ENCODE measurements at places on chromosomes 6 and 20.

DNA sequence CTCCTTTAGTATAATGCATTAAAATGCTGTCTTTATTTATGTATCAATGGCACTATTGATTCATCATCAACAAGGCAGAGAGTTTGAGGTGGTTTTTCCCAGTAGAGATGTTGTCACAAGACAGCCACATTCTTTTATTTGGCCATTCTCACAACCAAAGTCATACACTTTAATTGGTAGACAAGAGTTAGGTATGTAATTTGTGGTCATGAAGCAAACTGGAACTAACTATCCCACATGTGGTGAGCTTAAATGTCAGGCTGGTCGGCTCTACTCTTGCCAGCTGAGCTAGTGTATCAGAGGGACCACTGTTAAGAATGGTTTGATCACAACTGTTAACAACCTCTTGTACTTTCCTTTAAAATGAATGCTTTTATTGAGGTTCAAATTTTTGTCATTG is 714.6 kb downstream of the CD109 start:
- peak; percentile 12 for DNase-seq

DNA sequence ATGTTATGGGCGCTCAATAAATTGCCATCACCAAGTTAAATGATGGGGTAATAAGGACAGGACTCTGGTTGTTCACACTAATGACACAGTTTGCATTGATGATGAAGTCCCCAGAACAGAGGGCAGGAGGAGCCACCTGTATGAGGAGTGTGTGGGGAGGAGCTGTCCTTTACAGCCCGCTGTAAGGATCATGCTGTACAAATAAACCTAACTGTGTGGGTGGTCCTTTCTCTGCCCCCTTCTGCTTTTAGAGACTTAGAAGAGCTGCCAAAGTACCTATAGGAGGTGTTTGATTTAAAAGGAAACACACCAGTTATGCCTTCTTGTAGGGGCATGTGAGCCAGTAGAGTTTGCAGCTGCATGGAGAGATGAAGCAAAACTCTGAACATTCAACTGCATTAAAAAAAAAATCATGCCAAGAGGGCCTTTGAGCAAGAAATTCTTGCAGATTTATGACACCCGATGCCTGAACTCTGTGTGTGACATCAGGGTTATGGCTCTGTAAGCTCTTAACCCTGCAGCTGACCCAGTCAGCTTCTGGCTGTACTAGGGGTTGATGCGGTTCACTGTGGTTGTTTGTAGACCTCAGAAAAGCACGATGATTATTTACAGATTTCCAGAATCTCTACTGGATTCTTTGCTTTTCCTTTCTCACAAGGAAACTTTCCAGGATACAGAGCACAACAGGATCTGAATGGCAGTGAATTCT is 67.4 kb downstream of the UST start:
- DNase-seq, result no peak

DNA sequence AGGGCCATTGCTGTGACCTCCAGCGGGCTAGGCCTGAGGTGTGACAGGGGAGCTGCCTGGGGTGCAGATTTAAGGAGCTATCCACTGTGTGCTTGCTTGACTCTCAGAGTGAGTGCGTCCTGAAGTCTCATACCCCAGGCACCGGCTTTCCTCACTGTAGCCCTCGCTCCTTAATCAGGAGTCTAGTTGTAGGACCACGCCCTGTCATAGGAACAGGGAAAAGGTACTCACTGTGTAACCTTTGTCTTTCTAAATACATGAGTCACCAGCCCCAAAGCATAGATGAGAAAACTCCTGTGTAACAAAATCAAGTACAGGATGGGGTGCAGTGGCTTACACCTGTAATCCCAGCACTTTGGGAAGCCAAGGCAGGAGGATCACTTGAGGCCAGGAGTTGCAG is 141.7 kb downstream of the TMEM242 start:
- no peak for DNase-seq

DNA sequence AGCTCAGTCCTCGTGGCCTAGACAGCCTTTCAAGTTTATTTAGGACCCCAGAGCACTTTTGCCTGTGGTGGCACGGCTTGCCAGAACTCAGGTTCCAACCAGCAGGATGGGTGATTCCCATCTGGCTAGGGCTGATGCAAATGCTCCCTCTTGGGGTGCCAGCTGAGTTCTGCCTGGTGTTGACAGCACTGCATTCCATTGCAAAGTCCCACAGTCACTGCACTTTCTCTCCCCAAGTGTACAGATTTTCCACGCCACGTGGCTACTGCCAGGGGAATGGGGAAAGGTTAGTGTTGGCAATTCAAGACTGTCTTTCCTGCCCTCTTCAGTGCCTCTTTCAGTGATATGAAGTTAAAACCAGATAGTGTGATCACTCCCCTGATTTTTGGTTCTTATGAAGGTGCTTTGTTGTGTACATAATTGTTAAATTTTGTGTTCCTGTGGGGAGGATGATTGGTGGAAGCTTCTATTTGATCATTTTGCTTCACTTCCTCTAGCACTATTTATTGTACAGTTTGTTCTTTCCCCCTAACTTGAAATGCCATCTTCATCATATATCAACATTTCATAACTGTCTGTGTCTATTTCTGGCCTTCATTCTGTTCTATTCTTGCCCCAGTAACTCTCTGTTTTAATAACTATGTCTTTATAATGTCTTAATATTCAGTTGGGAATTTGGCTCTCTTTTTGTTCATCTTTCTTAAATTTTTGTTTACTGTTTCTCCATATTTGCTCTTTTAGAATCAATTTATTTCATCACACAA is 86.2 kb downstream of the CFAP61 start:
- no peak for DNase-seq

- DNase-seq, result peak; percentile 61
Observed at GRCh38 chr6:70811788-70812187, 144.1 kb downstream of the SMAP1 start.

GRCh38 chr6:169782966-169783365 is 31.5 kb downstream of the ERMARD start:
- no peak for DNase-seq

- no peak for DNase-seq
Observed at GRCh38 chr6:19664878-19665612, 172.1 kb upstream of the ID4 start.

GRCh38 chr6:136803608-136804007 is 11.3 kb upstream of the MAP3K5 start:
- no peak for DNase-seq

DNA sequence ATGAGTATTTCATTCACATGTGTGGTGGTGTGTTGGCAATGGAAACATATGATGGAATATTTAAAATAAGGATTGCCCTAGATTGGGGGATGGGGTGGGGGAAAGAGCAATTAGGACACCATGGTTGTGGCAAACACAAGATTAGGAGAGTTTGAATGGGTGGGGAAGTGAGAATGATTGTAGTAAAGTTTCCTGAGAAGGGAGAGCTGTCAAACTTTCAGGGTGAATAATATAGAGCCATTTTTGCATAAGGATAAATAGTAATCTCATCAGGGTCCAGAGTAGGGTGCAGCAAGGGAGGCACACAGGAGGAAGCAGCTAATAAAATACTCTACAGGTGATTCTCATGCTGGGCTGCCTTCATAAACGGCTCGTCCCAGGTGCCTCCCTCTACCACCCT is 294.9 kb upstream of the MARCKS start:
- DNase-seq, result no peak

- no peak for DNase-seq
Observed at GRCh38 chr6:120447605-120448004, 886.7 kb downstream of the TBC1D32 start.

- no peak for DNase-seq
Observed at GRCh38 chr6:125811259-125811658, 20.5 kb downstream of the NCOA7 start.

- DNase-seq, result no peak
Observed at GRCh38 chr20:46523108-46523507, 9.7 kb upstream of the ZNF334 start.

DNA sequence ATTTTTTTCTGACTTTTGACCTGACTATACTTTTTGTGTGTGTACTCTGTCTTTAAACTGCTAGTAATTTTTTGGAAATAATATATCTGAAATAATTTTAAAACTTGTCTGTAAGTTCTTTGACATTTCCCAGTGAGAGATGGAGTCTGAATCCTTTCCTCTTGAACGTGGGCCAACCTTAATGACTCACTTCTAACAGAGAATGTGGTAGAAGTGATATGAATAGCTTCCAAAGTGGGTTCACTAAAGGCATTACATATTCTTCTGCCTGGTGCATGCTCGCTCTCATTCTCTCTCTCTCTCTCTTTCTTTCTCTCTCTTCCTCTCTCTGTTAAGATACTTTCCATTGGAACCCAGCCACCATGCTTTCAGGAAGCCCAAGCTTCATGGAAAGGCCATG is 108.7 kb upstream of the FERMT1 start:
- DNase-seq, result peak; percentile 67

DNA sequence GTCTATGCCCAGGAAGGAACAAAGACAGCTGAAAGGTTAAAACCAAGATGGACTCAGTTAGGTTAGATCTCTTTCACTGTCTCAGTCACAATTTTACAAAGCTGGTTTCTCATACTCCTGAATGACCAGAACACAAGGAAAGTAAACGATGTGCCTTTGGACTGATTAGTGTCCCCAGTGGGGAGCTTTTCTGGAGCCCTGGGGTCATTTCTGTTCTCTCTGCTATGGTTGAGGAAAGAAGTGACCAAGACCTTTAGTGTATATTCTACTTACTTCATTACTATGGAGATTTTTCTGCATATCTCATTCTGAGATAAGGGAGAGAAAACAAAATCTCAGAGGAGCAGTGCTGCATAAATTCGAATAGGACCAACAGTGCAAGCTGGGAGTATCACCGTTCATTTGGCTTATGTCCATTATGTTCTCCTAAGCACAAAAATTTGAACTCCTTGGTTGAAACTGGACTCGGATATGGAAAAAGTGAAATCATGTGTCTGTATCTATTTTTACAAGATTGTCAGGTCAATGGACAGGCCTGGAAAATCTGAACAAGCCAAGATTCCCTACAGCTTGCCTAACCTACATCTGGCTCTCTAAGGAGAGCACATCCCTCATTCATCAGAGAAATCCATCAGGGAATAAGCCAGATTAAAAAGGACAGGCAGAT is 34.4 kb upstream of the ENPP1 start:
- DNase-seq, result no peak

DNA sequence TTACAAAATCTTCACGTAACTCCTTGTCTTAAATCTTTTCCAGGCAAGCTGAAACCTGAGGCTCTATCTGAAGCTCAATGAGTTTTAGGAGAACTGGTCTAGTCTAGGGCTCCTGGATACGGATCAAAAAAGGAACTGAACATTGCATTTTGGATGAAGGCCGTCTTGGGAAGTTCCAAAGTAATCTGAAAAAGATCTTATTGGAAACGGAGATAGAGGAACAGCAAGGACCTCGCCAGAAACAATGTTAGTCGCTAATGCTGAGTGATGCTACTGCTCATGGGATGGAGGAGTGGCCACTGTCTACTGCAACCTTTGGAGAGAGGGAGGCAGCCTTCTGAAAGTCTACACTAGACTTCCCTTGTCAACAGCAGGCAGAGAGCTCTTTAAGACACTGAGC is 91.4 kb upstream of the ATXN1 start:
- DNase-seq, result no peak

DNA sequence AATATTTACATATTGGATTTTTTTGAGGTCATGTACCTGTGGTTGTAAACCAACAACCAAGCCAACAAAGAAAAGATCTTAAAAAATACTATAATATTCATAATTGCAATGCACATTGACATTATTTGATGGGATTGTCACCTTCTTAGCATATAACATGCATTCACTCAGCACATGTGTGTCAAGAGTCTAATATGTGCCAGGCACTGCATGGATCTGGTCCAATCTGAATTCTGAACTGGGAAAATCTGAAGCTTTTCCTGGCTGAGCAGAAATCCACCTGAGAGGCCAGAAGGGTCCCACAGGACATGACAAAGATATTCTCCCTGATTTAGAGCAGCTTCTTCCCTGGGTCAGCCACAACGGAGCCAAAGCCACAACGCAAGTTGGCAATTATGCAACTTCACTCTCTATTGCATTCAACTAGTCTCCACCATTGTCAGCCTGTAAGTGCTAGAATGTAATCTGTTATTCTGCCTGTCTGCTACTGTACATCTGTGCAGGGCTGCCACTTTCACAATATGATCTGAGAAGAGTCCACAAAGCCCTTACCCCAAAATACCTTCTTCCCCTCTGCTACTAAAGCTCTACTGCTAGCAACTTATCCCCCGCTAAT is 17.0 kb upstream of the DDO start:
- no peak for DNase-seq

GRCh38 chr20:34538671-34539123 is 19.8 kb upstream of the MAP1LC3A start:
- peak; percentile 70 for DNase-seq

DNA sequence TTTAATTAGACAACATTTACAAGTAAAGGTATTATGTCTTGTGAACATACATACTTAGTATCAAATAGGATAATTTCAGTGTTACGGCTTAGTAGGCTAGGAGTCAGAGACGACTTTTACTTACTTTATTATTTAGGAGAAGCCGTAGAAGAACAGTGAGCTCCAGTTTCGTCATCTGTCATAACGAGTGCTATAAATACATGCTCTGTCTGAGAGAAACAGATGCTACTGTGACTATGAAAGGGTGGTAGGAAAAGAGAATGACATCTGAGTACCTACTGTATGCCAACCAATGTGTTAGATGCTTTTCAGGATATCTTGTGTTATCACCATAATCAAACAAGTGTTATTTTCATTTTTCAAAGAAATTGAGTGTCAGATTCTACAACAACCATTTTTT is 119.0 kb downstream of the EYA4 start:
- no peak for DNase-seq

- DNase-seq, result peak; percentile 33
Observed at GRCh38 chr6:80210618-80211017, 104.1 kb downstream of the BCKDHB start.

GRCh38 chr20:9739991-9740390 is 98.9 kb downstream of the PAK5 start:
- DNase-seq, result no peak

- DNase-seq, result peak; percentile 55
Observed at GRCh38 chr6:38391206-38391605, 248.5 kb downstream of the BTBD9 start.

- peak; percentile 40 for DNase-seq
Observed at GRCh38 chr6:101722471-101722870, 329.0 kb downstream of the GRIK2 start.

GRCh38 chr20:44850272-44850671 is 35.2 kb upstream of the YWHAB start:
- DNase-seq, result no peak

GRCh38 chr20:37273988-37274387 is 12.4 kb upstream of the GHRH start:
- DNase-seq, result no peak

- no peak for DNase-seq
Observed at GRCh38 chr20:60813066-60813465, 439.0 kb upstream of the CDH4 start.

Measured in iris pigment epithelial cell (primary cell).